Myocyte (in vitro differentiated cells): ENCODE measurements at places on chromosomes 4 and X. TPM values are rescaled to one million over a fixed set of nuclear protein-coding genes. Genes with fewer than 3 reads are reported as not detected.

GRCh38 chr4:98476891-98477290, 181.5 kb downstream of the TSPAN5 start:
- no peak for DNase-seq

The KLB gene
- not detected in 2 replicates for total RNA-seq

DNA sequence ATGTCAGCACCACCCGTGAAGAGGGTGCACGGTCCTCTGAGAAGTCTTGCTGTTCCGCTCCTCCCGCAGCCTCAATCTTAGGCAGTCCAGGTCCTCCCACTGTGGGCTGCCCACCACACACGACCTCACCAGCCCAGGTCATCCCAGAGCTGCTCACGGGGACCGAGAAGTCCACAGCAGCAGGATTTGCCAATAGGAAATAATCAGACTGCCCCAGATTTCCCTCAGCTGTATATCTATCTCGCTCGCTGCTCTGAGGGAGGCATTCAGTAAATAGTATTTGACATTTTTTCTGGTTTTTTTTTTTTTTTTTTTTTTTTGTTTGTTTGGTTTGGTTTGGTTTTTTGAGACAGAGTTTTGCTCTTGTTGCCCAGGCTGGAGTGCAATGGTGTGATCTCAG, 83.8 kb downstream of the STOX2 start:
- DNase-seq: no peak

GRCh38 chr4:17476853-17477252, 35.0 kb downstream of the QDPR start:
- DNase-seq: no peak

- no peak for DNase-seq
These were observed 826.1 kb downstream of the STPG2 start for GRCh38 chr4:97317201-97317600.

The MAGEA3 gene
- total RNA-seq: not detected in 2 replicates

The SLC9B1 gene
- 1.1 and 2.4 TPM in 2 replicates for total RNA-seq

The CXCL1 gene
- total RNA-seq: 0.78 and 3.6 TPM in 2 replicates

DNA sequence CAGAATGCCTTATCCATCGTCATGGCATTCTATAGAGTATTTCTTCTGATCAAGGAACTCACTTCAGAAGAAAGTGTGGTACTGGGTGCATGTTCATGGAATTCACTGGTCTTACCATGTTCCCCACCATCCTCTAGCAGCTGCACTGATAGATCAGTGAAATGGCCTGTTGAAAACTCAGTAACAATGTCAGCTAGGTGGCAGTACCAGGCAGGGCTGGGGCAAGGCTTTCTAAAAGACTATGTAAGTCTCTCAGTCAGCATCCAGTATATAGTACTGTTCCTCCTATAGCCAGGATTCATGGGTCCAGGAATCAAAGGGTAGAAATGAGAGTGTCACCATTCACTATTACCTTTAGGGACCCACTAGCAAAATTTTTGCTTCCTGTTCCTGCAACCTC, 15.8 kb upstream of the LDB2 start:
- no peak for DNase-seq

DNA sequence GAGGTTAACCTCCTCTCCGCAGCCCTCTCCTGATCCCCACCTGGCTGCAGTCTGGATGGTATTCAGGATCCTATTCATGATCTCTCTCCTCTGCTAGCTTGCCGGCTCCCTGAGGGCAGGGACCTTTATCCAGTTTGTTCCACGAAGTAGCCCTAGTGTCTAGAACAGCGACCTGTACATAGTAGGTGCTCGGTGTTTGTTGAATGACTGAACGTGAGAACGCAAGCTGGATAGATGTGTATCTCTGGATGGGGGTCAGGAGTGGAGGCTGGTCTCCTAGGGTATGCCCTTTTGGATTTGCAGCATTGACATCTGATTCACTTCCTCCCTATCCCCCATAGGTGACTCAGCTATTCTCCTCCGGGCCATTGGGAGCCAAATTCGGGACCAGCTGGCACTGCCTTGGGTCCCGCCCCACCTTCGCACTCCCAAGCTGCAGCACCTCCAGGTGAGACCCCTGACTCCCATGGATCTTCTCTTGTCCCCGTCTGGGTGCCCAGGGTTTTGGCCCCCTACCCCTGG, 7.3 kb downstream of the CCDC22 start:
- no peak for DNase-seq

DNA sequence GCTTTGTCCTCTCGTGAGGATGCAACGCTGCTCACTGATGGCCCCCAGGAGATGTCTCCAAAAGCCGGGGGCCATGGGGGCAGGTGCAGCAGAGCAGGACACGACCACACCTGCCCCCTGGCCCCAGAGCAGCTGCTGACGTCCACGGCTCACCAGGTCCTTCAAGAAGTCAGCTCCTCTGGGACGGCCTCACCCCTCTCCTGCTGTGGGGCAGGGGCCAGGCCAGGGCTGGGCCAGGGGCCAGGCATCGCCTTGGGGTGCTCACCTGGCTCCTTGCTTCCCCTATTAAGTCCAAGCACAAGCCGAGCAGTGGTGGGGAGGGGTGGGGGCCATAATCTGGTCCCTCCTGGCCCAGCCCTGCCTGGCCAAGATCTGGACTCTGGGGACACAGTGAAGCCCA, 28.6 kb upstream of the MXD4 start:
- no peak for DNase-seq

GRCh38 chr4:151389311-151389710, 19.7 kb upstream of the FHIP1A start:
- no peak for DNase-seq

The TMEM150C gene
- 0.05 and 1.5 TPM in 2 replicates for total RNA-seq

The STPG2 gene
- total RNA-seq: not detected in 2 replicates

DNA sequence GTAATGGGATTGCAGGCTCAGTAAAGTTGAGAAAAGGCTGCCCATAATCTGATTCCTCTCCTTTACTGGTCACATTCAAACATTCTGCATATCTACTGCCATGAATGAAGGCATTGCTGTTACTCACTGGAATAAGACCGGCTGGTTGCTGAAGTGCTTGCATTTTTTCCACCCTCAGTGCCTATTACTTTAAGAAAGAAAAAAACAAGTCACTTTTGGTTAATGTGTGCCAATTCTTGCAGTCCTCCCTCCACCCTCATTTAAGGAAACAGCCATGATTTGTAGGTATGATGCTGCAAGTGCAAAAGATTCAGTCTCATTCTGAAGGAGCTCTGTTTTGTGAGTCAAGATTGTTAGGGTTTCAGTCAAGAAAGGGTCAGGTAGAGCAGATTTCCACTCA, 94.9 kb downstream of the EMCN start:
- no peak for DNase-seq

The TENM3 gene
- total RNA-seq: 75.7 and 91.0 TPM in 2 replicates

GRCh38 chr4:171929477-171929876, 116.3 kb downstream of the GALNTL6 start:
- no peak for DNase-seq

The MAGEC2 gene
- not detected in 2 replicates for total RNA-seq

The GAB3 gene
- 7.3 TPM in 2 replicates for total RNA-seq

- DNase-seq: no peak
These were observed 63.9 kb downstream of the TRMT44 start for GRCh38 chr4:8504279-8505007.

The NPY1R gene
- total RNA-seq: 0.16 TPM in 1 of 2 replicates, not detected in the other

DNA sequence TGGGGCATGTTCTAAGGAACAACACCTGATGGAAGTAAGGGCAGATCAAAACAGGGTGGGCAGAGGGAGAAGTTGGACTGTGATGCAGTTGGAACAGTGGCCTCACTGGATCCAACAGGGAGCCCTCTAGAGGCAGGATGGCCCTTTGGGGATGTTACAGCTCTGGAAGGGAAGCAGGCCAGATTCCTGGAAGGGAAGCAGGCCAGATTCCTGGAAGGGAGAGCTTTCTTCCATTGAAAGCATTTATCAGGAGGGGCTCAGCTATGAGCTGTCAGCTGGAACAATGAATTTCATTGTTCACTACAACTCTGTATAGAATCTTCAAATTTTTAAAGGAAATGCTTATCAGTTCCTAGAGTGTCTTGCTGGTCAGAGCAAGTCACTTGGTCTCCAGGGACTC, 17.7 kb downstream of the IL15 start:
- DNase-seq: peak; percentile 46
